ENCODE measurements at places on chromosomes 1 and 21.
A peak's percentile ranks its signal among the peaks of the same experiment; 100 is the strongest.

DNA sequence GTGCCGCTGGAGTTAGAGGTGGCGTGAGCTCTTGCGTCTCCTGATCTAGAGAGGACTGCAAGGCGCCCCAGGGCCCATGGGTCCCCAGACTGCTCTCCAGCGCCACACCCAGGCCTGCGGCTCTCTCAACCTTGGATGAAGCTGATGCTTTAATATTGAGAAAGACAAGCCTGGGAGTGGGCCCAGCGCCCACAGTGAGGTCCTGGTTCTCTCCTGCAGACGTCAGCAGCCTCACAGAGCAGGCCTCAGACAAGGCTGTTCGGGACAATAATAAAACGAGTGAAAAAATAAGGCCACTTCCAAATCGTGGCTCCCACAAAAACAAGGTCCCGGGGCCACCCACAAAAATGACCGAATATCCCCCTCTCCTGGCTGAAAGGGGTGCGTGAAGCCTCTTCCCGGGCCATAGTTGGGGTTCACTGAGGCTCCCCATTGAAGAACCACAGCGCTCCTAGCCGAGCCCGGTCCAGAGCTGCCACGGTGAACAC is 6.0 kb upstream of the DNMT3L start:
- no peak for DNase-seq

DNA sequence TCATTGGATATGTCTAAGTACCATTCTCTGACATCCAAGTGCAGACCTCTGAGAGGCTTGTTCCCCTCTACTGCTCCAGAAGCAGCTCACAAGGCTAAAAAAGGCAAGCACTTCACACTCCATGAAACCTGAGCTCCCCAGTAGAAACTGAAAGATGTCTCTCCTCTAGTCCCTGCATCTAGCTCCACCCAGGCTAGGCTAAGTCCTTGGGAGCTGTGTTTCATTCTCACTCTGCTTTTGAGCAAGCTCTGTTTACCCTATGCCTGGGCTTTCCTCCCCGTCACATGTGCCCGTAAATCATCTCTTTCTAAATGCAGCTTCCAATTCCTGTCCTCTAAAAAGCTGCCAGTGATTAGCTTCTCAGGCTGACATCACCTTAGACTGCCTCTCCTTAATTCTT is 39.0 kb downstream of the LRRC71 start:
- DNase-seq: no peak

DNA sequence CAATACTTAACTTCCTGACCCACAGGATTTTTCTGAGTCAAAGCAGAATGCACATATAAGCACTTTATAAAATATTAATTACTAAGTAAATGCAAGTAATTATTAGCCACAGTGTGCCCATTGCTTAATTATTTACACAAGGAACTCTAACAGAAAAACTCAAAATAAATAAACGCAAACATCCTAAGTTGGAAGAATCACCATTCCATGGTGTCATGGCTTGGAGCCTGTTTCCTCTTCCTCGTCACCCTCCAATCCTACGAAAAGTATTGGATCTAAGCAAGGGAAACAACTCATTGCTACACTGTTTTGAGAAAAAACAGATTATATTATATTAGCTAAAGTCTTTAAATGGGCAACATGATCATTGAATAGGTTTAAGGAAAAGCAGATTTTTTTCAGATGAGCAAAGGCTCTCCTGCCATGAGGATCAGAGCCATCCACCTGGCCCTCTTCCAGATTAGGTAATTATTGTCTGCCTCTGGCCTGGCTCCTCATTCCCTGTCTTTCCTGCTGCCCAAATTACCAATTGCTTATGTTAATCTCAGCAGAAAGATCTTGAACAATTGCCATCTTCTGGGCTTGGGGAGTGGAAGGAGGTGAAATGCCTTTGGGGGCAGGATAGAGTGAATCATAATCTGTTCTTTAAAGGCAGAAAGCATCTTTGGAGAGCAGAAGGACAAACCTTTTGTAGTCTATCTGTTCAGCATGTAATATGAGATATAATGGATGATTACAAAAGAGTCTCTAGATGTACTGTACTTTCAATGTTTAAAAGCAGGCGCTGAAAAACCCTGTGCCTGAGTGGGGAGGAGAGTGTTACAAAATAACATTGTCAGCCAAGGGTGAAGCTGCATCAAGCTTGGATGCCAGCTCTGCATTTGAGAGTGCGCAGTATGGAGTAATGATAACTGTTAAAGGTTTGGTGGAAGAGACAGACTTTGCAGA is 121.2 kb downstream of the DUSP10 start:
- peak; percentile 43 for DNase-seq

DNA sequence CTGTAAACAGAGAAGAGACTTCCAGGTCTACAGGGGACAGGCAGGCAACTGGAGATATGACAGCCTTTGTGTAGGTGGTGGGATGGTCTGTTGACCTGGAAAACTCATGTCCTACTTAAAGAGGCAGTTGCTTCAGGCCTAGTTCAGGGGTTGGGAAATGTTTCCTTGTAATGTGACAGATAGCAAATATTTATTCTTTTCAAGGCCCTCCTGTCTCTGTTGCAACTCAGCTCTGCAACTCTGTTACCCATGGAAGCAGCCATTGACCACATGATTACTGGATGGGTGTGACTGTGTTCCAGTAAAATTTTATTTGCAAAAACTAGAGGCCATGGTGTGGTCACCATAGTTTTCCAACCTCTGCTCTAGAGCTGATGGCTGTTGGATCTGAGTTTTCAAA is 341.9 kb downstream of the PTBP2 start:
- no peak for DNase-seq

- DNase-seq: no peak
Measured at GRCh38 chr1:214321705-214322453, 40.9 kb downstream of the SMYD2 start.

Data from NCI-H345 (cell line).